ENCODE measurements at places on chromosomes 4 and X.

DNA sequence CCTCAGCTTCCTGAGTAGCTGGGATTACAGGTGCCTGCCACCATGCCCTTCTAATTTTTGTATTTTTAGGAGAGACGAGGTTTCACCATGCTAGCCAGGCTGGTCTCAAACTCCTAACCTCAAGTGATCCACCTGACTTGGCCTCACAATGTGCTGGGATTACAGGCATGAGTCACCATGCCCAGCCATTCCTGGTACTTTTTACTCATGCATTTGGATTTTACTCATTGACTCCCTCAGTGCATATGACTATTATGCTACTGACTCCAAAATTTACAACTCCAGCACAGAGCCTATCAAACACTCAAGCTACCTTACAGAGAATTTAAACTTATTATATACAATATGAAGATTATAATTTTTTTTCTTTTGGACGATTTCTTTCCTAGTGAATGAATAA, 199.9 kb downstream of the CXXC4 start:
- no peak for DNase-seq

- DNase-seq: no peak
Measured at GRCh38 chrX:17414839-17415238, 39.8 kb downstream of the NHS start.

- no peak for DNase-seq
Measured at GRCh38 chr4:5510504-5510903, 197.9 kb downstream of the EVC2 start.

DNA sequence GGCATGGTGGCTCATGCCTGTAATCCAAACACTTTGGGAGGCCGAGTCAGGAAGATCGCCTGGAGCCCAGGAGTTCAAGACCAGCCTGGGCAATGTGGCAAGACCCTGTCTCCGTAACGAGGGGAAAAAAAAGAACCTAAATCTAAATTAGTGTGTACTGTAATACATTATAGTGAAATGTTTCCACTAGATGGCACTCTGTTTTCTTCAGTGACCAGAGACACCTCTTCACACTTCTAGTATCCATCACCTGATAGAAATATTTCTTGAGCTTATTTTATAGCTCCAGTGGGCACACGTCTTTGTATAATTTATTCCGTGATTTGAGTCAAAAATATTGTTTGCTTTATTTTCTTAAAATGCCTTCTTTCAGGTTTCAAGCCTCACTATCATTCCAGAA, 600.9 kb upstream of the DIPK2B start:
- DNase-seq: no peak

DNA sequence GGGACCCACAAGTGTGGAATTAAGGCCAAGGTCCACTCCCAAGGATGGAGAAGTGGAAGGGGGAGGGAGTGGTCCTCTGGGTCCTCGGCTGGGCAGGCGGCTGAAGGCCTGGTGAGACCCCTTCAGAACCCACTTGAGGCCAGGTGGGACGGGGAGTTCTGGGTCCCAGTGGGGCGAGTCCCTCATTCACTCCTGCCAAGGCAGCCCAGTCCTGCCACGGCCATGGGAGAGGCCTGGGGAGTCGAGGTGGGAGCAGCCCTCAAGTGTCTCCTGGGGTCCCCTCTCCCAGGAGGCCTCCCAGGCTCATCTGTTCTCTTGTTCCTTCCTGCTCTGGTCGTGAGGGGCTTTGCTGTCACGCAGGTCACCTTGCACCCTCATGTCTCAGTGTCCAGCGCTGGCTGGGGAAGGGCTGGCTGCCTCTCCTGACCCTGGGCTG, 6.1 kb upstream of the SH3BP2 start:
- DNase-seq: no peak

DNA sequence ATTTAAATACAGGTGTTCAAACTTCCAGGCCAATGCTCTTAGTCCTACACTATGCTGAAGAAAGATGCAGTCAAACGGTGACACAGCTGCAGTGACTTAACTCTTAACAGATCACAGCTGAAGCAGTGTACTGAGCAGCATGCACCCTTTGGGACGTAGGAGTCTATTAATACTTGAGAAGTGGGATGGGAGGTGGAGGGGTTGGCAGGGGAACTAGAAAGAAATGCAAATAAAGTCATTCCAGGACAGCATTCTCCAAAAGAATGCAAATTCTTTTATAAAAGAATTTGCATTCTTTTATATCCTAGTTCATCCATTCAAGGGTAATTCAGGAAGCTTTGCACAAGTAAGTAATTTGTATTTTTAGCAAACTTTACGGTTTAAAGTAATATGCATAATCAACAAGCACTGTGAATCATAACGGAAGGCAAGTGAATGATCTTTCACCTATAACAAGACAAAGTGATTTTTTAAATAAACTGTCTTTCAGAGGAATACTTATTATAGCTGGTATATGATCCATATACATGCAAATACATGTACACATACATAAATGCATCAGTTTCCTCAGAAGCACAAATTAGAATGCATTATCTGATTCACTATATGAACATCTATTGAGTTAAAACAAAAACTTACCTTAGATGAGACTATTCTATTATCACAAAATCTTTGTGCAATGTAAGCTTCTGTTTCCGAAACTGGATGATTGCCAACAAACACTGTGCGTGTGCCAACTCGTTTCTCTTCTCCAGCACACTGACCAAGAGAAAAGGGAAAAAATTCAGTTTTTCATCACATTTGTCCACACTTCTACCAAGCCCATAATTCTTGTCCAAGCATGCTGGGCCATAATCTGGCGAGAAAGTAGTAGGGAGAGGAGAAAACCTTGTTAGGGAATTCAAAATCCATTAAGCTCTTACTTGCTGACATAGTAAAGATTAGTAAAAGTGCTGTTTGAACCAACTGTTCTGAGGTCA, 106.5 kb downstream of the ATP11C start:
- DNase-seq: no peak

DNA sequence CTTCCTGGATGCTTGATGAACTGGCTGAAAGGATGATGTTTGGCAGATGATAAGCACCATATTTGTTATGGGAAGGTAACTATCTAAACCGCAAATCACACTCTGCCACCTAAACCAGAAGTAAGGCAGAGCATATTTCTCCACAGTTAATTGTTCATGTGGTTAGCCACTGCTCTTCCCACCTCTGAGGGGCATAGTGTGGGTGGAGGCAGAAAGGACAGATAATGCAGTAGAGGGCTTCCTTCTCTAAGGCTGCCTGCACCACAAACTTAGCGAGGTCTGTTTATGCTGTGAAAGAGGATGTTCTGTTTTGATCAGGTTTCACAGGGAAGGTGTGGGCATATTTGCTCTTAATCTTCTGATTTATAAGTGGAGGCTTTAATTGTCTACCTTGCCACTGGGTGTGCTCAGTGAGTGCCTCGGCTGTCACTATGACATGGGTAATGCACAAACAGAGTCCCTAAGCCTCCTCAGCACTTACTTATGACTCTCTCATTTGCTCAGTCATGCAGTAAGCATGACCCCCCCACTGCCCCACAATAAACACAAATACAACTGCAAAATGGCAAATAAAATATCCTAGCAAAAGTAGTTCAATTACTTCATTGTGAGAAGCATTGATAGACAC, 401.0 kb downstream of the TMA16 start:
- no peak for DNase-seq

DNA sequence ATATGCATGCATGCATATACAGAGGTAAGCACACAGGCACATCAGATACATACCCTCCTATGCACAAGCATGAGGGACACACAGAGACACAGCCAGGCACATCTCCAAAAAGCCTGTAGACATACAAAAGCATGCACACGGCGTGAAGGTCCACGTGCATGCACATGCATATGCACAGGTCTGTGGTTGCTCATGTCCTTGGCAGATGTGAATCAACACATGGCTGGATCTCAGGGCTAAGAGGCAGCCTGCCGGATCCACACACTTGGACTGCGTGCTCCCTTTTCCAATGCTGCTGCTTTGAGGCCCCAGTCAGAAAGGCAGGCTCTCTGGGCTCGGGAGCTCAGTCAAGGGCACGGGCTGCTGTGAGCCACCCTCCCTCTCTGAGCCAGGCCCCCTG, 3.6 kb downstream of the STARD8 start:
- DNase-seq: no peak

- DNase-seq: no peak
Measured at GRCh38 chr4:165994701-165995100, 121.7 kb downstream of the TLL1 start.

DNA sequence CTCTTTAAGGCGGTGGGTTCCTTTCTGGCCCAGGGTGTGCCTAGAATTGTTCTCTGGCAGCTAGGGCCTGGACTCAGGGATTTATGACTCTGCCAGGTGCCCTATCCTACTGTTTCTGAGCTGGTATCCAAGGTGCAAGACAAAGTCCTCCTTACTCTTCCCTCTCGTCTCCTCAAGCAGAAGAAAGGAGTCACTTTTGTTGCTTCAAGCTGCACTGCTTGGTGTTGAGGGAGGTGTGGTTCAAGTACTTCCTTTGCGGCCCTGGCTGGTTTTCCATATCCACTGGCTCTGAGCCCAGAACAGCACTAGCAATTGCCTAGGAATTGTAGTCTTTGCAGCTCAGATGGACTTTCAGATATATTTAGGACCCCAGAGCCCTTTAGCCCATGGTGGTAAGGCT, 39.3 kb downstream of the RTL3 start:
- no peak for DNase-seq

DNA sequence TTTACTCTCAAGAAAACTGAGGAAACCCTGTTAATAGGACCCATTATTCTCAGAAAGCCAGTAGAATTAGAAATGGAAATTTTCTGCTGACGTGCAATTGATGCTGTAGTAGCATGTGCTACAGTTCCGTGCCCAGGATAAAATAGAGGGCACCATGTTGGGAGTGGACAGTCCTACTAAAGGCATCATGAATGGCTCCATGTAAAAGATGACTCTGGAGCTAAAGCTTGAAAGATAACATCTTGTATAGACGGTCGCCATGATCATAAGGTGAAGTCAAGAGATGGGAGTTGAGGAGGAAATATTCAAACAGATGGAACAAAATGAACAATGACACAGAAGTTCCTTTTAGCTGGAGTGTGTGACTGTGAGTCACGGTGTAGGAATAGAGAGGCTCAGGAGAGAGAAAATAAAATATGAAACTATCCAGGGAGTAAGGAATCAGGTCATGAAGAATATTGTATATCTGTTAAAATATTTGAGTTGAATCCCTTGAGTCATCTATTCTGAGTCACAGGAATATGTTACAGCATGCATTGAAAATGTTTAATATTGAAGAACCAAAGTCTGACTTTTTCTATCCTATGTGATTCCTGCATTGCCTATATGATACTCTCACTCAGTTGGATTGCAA, 31.8 kb downstream of the ANXA10 start:
- no peak for DNase-seq

GRCh38 chr4:43680421-43680820, 768.2 kb downstream of the KCTD8 start:
- DNase-seq: no peak

DNA sequence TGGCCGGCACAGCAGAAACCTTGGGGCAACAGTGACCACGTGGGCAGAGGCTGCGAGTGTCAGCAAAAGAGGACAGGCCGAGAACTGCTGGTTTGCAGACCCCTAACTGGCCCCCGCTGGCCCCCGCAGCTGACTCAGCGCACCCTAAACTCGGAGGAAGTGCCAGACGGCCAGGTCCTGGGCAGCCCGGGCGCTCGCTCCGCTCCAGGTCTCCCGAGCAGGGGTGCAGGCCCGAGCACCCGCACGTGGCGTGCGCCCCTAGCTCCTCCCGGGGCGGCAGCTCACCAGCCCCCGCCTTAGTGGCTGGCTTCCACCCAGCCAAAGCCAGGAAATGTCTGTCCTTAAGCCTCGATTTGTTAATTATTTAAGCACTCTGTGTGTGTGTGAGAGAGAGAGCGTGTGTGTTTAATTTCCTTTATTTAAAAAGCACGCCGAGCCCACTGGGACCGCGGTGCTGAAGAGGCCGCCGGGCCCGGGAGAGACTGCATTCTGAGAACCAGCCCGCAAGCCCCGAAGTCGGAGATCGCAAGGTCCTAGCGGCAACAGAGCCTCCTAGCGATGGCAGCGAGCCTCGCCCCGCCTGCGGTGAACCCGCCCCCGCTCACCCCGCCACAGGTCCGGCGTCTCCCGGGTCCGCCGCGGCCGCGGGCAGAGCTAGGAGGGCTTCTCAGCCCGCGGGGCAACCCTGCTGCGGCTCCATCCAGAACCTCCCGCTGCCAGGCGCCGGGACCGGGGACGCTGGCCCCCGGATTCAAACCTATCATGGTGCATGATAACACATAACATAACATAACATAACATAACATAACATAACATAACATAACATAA, 45.9 kb upstream of the CDKN2AIP start:
- DNase-seq: no peak

- peak; percentile 2 for DNase-seq
Measured at GRCh38 chr4:186297013-186297645, 31.1 kb downstream of the F11 start.

- no peak for DNase-seq
Measured at GRCh38 chrX:13082206-13083065, 38.0 kb upstream of the FAM9C start.

GRCh38 chr4:134465417-134465816, 263.8 kb upstream of the PABPC4L start:
- DNase-seq: no peak

DNA sequence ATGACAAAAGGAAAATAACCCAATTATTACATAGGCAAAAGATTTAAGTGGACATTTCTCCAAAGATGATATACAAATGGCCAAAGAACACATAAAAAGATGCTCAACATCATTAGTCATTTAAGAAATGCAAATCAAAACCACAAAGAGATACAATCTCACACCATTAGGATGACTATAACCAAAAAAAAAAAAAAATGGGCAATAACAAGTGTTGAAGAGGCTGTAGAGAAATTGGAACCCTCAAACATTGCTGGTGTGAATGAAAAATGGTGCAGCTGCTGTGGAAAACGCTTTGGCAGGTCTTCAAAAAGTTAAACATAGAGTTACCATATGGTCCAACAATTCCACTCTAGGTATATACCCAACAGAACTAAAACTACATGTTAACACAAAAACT, 5.6 kb upstream of the PRDX4 start:
- DNase-seq: no peak

DNA sequence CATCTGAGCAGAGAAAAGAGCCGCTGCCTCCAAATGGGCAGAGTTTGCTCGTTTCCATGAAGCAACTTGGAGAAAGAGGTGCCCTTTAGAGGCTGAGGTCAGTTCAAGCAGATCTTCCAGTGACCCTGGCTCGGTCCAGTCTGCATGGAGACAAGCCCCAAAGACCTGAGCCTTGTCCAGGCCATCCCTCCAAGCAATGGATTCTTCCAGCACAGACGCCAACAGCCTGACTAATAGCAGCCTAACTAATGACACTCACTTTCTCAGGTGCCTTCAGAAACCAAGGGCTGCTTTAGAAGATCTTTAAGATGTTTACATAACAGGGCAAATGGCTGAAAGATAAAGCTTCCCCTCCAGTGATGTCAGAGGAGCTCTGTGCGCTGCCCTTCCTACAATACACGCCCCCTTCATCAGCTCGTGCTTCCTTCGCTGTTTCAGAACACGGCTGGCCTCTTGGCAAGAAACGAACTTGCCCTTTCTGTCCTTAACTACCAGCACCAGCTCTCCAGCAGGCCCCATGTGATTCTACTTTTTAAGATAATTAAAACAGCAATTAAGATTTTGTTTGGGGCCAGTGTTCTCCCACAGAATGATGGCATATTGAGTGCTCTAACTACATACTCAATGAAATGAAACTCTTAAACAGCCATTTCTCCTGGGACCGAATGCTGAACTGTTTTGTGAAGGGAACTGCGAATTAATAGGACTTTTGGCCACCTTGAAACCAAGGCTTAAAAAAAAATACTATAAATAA, 119.0 kb downstream of the GPR143 start:
- no peak for DNase-seq

- peak; percentile 36 for DNase-seq
Measured at GRCh38 chr4:176002007-176002613, 63.5 kb upstream of the WDR17 start.
